ENCODE measurements at places on chromosomes 7 and 10.

- no peak for DNase-seq
Observed at GRCh38 chr7:42485301-42485766, 248.3 kb upstream of the GLI3 start.

DNA sequence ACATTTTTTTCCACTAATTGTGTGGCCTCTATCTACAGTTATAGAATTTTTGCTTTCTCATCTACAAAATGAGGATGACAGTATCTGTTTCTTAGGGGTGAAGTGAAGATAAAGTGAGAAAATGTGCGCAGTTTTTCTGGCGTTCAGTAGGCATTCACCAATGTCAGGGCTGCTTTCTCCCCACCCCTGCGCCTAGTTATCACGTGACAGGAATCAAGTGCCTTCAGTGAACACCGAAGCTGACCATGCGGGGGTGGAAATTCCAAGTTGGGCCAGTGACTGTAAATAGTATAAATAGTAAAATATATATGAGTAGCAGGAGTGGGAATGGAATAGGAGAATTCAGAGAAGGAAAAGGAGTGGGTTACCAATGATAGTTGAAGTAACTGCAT lies 77.4 kb downstream of the TAF3 start:
- DNase-seq = no peak

DNA sequence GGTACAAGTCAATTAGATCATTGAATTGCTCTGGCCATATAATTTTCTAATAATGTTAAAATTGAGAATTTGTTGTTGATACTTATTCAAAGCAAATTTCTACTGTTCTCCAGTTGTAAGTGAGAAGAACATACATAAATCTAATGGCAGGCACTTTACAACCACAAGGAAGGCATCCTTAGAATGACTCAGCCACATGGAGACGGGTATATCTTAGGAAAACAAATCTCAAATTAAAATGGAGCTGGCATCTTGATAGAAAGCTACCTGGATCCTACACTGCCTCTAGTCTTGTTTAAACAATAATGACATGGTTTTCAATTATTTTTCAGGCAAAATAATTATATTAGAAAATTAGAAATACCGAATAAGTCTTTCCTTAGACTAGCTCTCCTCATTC lies 1183.7 kb upstream of the SORCS1 start:
- no peak for DNase-seq

- no peak for DNase-seq
Observed at GRCh38 chr7:27960415-27960814, 220.2 kb downstream of the JAZF1 start.

DNA sequence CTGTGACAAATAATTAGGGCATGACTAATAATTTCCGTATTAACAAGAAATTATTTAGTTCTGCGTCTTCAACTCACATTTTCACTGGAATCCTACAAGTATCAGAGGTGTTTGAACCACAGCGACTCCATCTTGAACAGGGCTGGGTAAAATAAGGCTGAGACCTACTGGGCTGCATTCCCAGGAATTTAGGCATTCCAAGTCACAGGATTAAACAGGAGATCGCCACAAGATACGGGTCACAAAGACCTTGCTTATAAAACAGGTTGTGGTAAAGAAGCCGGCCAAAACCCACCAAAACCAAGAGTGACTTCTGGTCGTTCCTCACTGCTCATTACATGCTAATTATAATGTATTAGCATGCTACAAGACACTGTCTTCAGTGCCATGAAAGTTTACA lies 14.9 kb upstream of the LANCL2 start:
- DNase-seq = no peak

GRCh38 chr7:133936074-133936473 lies 191.1 kb upstream of the LRGUK start:
- no peak for DNase-seq

DNA sequence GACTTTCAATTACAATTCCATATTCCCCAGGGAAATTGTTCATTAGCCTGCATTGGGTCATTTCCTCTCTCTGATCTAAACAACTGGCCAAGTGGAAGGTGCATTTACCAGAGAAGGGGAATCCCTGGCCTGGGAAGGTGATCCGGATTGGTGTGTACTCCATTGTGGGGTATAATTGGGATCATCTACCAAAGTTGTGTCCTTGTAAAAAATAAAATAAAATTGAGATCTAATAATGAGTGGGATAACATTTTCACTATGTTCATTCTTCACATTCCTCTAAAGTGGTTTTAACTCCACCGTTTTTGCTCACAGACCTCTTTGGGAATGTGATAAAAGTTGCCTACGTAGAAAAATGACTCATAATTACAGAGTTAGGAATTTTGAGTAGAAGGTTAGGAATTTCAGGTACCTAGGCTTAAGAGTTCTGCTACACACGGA lies 22.8 kb downstream of the ARL5B start:
- no peak for DNase-seq

DNA sequence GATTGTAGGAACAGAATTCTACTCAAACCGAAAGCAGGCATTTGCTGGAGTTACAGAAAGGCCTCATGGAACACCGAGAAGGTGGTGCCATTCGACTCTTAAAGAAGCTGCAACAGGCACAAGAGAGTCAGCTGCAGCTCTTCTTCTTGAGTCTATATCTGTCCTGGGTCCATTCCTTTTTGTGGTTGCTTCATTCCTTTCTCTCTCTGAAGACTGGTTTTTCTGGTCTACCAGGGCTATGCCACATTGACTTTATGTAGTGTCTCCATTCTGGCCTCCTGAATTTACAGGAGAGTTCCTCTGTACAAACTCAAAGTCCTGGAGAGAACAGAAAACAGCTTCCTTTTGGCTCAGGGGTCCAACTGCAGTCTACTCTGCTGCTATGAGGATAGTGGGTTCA lies 132.8 kb downstream of the CFTR start:
- no peak for DNase-seq

DNA sequence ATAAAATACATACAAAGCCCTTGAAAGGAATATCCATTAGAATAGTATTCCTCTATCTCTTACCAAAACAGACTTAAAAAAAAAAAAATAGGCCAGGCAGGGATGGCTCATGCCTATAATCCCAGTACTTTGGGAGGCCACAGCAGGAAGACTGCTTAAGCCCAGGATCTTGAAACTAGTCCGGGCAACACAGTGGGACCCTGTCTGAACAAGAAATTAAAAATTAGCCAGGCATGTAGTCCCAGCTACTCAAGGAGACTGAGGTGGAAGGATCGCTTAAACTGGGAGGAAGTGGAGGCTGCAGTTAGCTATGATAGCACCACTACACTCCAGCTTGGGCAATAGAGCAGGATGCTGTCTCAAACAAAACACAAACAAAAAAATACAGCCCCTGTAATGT lies 9.6 kb downstream of the PDLIM1 start:
- no peak for DNase-seq

DNA sequence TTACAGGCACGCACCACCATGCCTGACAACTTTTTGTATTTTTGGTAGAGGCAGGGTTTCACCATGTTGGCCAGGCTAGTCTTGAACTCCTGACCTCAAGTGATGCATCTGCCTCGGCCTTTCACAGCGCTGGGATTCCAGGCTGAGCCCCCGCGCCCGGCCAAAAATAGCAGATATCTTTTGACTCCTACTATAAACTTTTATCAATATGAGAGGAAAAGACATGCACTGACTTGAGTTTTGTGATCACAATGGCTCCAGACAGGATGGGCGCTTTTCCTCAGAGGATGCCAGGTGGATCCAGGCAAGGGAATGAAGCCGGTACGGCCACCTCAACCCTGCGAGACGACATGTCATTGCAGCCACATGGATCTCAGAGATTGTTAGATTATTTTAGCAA lies 123.9 kb downstream of the DNAJB6 start:
- no peak for DNase-seq

DNA sequence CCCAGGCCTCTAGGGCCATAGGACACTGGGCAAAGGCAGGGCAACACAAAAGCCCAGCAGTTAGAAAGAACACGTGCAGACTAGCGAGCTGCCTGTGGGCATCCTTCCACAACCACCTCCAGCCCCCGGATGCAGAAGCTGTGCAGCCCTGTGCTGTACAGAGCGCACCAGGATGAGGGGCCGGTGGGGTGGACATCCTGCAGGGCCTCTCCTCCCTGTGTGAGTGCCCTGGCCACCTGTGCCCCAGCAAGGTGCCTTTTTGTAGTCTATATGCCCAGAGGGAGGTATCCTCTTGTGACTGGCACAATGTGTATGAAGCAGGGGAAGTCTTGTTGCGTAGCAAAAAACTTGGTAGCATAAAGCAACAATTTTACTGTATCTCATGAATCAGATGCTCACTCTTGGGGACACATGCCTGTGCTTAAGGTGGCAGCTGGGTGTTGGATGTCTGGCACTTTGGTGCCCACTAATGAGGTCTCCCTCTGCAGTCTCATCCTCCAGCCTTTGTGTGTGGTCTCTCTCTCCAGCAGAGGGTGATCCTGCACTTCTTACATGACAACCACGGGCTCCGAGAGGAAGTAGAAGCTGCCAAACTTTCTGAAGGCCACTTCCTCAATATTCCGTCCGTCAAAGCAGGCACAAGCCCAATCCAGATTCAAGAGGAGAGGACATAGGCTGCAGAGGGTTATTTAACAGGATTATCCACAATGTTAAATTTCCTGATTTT lies 8.7 kb downstream of the NCAPG2 start:
- DNase-seq = peak; percentile 92

GRCh38 chr10:14385596-14386593 lies 55.2 kb upstream of the FRMD4A start:
- peak; percentile 11 for DNase-seq

- no peak for DNase-seq
Observed at GRCh38 chr7:75962607-75963380, 31.6 kb downstream of the TMEM120A start.

- DNase-seq = no peak
Observed at GRCh38 chr10:24963521-24964041, 11.2 kb upstream of the PRTFDC1 start.
